ENCODE measurements at places on chromosomes 4 and X. TPM values are rescaled to one million over a fixed set of nuclear protein-coding genes. Genes with fewer than 3 reads are reported as not detected.
A peak's percentile ranks its signal among the peaks of the same experiment; 100 is the strongest.

DNA sequence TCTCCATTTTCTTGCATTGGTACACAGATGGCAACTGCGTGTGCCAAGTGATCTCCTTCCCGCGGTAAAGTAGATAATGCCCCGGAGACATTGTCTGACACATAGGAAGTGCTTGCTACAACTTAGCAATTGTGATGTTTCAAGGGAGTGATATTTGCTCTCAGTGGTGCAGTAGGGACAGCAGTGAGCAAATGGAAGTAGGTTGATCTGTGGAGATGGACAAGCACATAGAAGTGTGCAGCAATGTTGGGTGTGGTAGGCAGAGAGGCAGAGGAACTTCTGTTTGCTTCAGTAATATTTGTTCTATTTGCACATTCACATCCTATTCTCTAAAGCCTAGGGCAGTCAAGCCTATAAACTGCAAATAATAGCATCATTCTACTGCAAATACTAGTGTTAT, 846.7 kb upstream of the PRKX start:
- no peak overlapping the region for H3K27ac ChIP-seq
- H3K36me3 ChIP-seq, result no peaks in the 10 kb centered on the region

GRCh38 chr4:75477201-75477600, 37.0 kb downstream of the RCHY1 start:
- no peak overlapping the region for H3K4me3 ChIP-seq
- H3K36me3 ChIP-seq, result peaks cover 4% of the 10 kb centered on the region

DNA sequence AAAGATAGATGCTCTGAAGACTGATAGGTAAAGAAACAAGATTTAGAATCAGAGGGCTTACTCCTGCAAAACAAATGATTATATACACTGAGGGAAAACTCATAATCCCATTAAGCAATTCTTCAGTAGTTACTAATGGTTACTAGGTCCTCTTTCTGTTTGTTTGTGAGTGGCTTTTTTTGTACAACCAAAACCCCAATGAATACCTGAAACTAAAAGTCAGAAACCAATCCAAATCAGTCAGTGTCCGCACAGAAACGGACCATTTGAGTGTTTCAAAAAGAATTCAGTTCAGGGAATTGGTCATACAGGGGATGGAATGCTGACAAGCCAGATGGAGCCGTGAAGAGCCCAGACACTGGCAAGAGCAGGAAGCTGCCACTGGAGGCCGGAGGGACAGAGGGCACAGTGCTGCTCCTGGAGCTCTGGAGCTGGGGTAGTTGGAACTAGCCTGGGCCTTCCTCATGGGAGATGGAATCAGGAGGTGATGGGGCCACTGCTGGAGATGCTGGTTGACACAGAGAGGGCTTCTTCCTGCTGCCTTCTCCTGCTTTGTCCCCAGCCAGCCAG, 31.9 kb downstream of the SETD7 start:
- H3K27ac ChIP-seq, result no peak overlapping the region
- H3K27me3 ChIP-seq, result no peaks in the 10 kb centered on the region
- H3K36me3 ChIP-seq, result peaks cover 6% of the 10 kb centered on the region
- H3K4me3 ChIP-seq, result no peak overlapping the region
- no peak for DNase-seq

DNA sequence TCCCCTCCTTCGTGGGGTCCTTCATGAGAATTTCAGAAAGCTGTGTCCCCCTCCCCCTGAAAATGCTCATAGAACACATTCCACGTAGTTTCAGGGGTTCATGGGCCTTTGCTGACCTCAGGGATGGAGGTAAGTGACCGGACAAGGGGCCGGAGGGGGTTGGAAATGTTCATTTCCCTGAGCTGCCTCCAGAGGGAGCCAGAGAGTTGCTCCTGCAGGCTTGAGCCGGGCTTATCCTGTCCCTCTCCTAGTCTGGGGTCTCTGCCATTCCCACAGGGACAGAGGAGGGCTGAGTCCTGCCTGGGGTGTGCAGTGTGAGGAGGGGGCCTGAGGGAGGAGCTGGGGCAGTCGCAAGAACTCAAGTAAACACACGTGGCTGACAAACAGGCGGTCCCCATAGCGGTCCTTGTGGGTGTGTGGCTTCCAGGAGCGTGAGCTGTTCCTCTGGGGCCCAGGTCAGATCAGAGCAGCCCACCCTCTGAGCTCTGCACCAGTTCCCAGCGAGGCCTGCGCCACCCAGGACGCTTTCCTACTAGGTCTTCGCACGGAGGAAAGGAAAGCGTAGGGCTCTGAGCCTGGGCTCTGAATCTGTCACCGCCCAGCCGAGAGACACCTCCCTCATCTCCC, 62.5 kb downstream of the WFS1 start:
- no peak overlapping the region for H3K4me3 ChIP-seq
- H3K4me1 ChIP-seq, result peaks cover 1% of the 10 kb centered on the region
- no peak overlapping the region for H3K27ac ChIP-seq
- H3K27me3 ChIP-seq, result peaks cover 5% of the 10 kb centered on the region
- DNase-seq, result no peak
- H3K36me3 ChIP-seq, result no peaks in the 10 kb centered on the region

GRCh38 chrX:26262121-26262523, 46.2 kb downstream of the MAGEB5 start:
- H3K4me1 ChIP-seq, result no peaks in the 10 kb centered on the region
- DNase-seq, result no peak
- H3K4me3 ChIP-seq, result no peak overlapping the region
- no peaks in the 10 kb centered on the region for H3K27me3 ChIP-seq
- H3K36me3 ChIP-seq, result no peaks in the 10 kb centered on the region

GRCh38 chrX:644304-645281, 14.0 kb downstream of the SHOX start:
- no peak overlapping the region for H3K4me3 ChIP-seq
- DNase-seq, result no peak
- H3K27me3 ChIP-seq, result no peaks in the 10 kb centered on the region
- no peaks in the 10 kb centered on the region for H3K4me1 ChIP-seq

GRCh38 chr4:119861731-119862130, 204.9 kb downstream of the MAD2L1 start:
- H3K27me3 ChIP-seq, result no peaks in the 10 kb centered on the region
- peaks cover 4% of the 10 kb centered on the region for H3K4me1 ChIP-seq
- no peak for DNase-seq
- no peak overlapping the region for H3K27ac ChIP-seq
- no peaks in the 10 kb centered on the region for H3K36me3 ChIP-seq

- H3K27me3 ChIP-seq, result no peaks in the 10 kb centered on the region
- DNase-seq, result no peak
- H3K4me1 ChIP-seq, result no peaks in the 10 kb centered on the region
- no peak overlapping the region for H3K27ac ChIP-seq
These were observed 258.9 kb upstream of the DDX53 start for GRCh38 chrX:22740836-22741235.

DNA sequence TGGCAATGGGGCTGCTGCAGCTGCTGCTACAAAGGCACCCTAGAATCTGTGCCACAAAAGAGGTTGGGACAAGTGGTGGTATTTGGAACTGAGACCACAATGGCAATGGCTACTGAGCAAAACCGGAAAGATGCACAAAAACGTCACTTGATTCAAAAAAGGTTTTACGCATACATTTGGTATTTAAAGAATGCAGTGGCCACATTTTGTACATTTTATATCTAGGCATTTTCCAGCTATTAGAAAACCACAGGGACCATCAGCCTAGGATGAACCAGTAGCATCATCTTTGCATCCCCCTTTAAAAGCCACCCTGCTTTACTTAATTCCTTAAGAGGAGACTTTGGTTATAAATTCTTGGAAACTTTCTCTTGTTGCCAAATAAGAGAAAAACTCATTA, 104.8 kb upstream of the CXCL13 start:
- no peak for DNase-seq
- H3K27ac ChIP-seq, result no peak overlapping the region
- no peaks in the 10 kb centered on the region for H3K36me3 ChIP-seq
- H3K4me3 ChIP-seq, result no peak overlapping the region
- no peaks in the 10 kb centered on the region for H3K4me1 ChIP-seq
- H3K27me3 ChIP-seq, result no peaks in the 10 kb centered on the region

- H3K36me3 ChIP-seq, result no peaks in the 10 kb centered on the region
- no peak overlapping the region for H3K27ac ChIP-seq
- no peaks in the 10 kb centered on the region for H3K27me3 ChIP-seq
- no peak for DNase-seq
These were observed 293.2 kb downstream of the FBXO8 start for GRCh38 chr4:173990126-173990868.

DNA sequence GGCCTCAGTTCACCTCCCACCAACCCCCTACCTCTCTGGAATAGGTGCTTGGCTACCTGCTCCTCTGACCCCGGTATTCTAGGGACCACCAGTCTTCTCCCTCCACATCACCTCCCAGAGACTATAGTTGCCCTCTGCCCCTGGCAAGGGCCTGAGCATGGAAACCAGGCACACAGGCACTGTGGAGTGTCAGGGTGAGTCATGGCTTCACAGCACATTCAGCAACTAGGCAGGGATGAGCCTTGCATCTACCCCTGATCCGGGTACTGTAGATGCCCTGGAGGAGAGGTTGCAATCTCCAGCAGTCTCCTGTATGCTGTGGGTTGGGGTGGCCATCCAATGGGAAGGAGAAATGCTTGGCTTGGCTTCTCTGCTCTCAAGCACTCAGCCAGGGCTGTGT, 472.7 kb downstream of the IDS start:
- no peaks in the 10 kb centered on the region for H3K27me3 ChIP-seq
- no peak for DNase-seq
- H3K27ac ChIP-seq, result no peak overlapping the region
- H3K36me3 ChIP-seq, result no peaks in the 10 kb centered on the region

DNA sequence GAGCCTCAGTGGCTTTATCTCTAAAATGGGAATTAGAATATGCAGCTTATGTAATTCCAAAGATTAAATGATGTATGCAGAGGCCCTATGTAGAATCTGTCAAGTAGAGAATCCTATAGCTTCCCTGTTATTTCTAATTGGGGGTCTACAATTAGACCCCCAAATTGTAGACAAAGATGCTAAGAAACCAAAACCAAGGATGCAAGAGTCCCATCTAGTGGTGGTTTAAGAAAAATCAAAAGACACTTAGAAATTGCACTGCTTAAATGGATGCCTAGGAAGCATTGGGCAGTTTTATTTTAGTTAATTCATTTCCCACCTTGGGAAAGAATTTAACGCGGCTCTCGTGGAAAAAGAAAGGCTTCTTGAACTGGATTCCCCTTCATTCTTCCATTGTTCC, 115.2 kb downstream of the GABRA2 start:
- no peaks in the 10 kb centered on the region for H3K27me3 ChIP-seq
- DNase-seq, result no peak
- H3K27ac ChIP-seq, result no peak overlapping the region
- H3K4me3 ChIP-seq, result no peak overlapping the region

DNA sequence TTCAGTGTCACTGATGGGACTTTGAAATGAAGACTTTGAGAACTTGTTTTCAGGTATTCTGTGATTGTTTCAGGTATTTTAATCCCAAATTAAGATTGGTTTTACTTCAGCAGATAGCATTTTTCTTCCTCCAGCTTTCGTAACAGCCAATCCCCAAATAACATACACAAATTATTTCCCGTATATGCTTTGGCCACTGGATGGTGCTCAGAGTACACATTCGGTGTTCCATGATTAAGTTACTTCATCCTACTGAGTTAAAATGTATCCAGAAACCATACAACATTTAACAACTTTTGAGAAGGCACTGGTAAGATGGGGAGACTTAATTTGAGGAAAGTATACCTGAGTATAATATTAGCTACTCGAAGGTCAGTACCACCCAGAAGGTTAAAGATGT, 233.4 kb upstream of the FAM47A start:
- H3K27me3 ChIP-seq, result no peaks in the 10 kb centered on the region
- H3K4me1 ChIP-seq, result no peaks in the 10 kb centered on the region
- H3K27ac ChIP-seq, result no peak overlapping the region
- H3K4me3 ChIP-seq, result no peak overlapping the region
- no peaks in the 10 kb centered on the region for H3K36me3 ChIP-seq

DNA sequence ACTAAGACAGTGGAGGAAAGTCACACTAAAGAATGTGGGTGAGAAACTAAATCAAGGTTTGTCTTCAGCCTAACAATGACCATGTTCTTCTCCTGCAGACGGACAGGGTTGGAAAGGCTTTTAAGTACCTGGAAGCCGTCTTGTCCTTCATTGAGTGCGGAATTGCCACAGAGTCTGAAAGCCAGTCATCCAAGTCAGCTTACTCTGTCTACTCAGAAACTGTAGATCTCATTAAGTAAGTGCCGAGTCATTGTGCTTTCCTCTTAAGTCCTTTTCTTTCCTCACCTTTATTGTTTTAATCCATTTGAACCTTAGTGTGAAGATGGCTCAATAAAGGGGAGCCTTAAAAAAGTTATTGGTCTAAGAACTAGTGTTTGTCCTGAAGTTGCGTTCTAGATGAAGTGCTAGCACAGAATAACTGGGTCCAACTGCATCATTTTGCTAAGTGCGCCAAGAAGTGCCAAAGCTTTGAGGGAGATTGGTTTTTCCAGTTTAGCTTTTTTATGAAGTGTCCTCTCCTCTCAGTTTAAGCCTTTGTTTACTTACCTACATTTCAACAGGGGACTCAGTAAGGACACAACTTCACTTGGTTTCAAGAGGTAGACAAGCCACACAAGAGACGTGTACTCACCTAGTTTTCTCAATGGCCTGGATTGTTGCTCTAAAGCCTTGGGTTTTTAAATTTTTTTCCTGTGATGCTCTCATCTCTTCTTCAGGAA, 89.3 kb downstream of the KLHL8 start:
- H3K36me3 ChIP-seq, result peaks cover 36% of the 10 kb centered on the region
- H3K4me1 ChIP-seq, result no peaks in the 10 kb centered on the region
- H3K27me3 ChIP-seq, result no peaks in the 10 kb centered on the region
- H3K4me3 ChIP-seq, result no peak overlapping the region
- DNase-seq, result no peak

- H3K4me1 ChIP-seq, result peaks cover 17% of the 10 kb centered on the region
- no peak overlapping the region for H3K4me3 ChIP-seq
- H3K27me3 ChIP-seq, result no peaks in the 10 kb centered on the region
- peak overlapping the region; percentile 39 for H3K27ac ChIP-seq
- peak; percentile 76 for DNase-seq
- H3K36me3 ChIP-seq, result no peaks in the 10 kb centered on the region
These were observed 51.2 kb downstream of the TMPRSS11E start for GRCh38 chr4:68498413-68499007.

DNA sequence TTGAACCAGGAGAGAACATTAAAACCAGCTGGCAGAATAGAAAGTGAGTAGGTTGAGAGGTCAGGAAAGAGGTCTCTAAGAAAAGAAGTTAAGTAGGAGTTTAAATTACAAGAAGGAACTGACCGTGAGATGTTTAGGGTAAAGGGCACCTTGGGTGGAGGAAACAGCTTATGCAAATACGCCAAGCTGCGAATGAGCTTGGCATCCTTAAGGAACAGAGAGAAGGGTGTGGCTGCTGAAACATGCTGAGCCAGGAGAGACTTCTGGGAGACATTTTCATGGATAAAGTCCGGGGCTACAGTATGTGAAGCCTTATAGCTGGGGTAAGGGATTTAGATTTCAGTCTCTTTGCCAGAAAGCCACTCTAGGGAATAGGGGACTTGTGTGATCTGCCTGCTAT, 249.1 kb downstream of the KCNIP4 start:
- no peak overlapping the region for H3K27ac ChIP-seq
- H3K36me3 ChIP-seq, result no peaks in the 10 kb centered on the region
- H3K4me3 ChIP-seq, result no peak overlapping the region
- H3K27me3 ChIP-seq, result no peaks in the 10 kb centered on the region
- no peak for DNase-seq
- no peaks in the 10 kb centered on the region for H3K4me1 ChIP-seq

- H3K27me3 ChIP-seq, result no peaks in the 10 kb centered on the region
- no peak overlapping the region for H3K4me3 ChIP-seq
- H3K36me3 ChIP-seq, result no peaks in the 10 kb centered on the region
- no peak for DNase-seq
- no peaks in the 10 kb centered on the region for H3K4me1 ChIP-seq
These were observed 70.9 kb downstream of the MAGEB5 start for GRCh38 chrX:26286836-26287235.

GPC4 gene
- total RNA-seq, result 11.2 TPM

NSDHL gene
- 20.1 TPM for total RNA-seq

KLB gene
- 2.1 TPM for total RNA-seq

PRRG3 gene
- total RNA-seq, result 1.0 TPM

TRIM60 gene
- total RNA-seq, result not detected

CXCL11 gene
- total RNA-seq, result 0.52 TPM
